Hematopoietic multipotent progenitor cell (in vitro differentiated cells): ENCODE measurements at places on chromosomes 3 and 15.

DNA sequence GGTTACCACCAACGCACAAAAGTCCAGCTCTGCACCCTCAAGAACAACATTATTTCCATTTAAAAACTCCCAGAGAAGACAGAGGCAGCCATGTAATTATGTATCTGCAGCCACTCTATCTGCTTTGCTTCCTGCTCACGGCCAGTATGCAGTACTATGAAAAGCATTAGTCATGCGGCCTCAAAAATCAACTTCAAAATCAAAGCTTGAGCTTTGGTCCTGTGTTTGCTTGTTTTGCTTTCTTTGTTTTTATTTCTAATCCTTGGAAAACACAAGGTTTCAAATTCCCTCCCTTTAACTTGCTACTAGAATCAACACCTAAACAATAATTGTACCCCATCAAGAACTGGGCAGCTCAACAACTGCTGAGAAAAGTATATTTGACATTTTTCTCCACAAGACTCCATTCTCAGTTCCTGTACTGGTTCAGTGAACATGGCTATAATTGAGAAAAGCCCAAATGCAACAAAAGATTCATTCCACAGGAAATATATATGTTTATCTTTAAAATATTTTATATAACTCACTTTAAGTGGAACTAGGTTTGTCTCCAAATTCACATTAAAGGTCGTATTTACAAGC, 37.6 kb downstream of the GBE1 start:
- DNase-seq, result no peak

- no peak for DNase-seq
Observed at GRCh38 chr15:95869920-95870319, 460.6 kb upstream of the NR2F2 start.

DNA sequence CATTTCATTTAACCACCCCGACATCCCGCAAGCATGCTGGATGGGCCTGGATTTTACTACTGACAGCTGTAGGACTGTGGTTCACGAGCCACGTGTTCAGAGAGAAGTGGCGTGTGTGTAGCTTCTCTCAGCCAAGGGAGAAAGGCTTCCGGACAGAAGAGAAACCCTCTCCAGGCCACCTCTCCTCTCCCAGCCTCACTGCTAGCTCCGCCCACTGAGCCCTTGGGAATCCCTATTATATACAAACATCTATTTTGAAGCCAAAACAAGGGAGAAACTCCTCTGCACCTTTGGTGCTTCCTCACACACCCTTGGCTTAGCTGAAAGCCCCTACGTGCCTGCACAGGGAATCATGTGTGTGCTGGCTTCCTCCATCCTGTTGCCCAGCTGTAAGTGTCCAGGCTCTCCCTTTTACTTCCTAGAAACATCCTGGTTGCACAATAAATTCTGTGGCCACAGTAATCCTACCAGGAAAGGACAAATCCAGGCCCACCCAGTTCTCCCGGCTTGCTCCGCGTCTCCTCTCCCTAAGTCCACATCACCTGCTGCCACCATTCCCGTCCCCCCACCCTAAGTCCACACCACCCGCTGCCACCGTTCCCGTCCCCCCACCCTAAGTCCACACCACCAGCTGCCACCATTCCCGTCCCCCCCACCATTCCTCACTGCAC, 30.5 kb downstream of the PCSK6 start:
- no peak for DNase-seq

- peak; percentile 72 for DNase-seq
Observed at GRCh38 chr3:71681224-71681668, 44.0 kb downstream of the EIF4E3 start.

DNA sequence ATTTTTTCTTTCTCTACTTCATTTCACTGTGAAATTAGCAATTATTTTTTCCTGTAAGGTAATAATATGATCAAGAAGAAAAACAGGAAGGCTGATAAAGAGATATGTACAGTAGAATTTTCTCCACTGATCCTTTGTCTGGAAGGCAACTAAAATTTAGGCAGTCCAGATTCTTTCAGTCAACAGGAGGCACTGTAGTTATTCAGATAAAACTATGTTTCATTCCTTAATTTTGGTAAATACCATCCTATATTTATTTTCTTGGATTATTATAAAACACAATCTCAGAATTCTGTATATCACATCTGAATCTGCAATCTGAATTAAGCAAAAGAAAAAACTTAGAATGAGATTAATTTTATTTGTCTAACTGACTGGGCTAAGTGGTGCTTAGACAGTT, 343.2 kb downstream of the LSAMP start:
- no peak for DNase-seq

- DNase-seq, result peak; percentile 43
Observed at GRCh38 chr15:73081321-73081958, 29.2 kb downstream of the NEO1 start.

GRCh38 chr3:127108796-127109195, 84.1 kb upstream of the PRR23E start:
- no peak for DNase-seq

GRCh38 chr15:42110367-42110766, 16.0 kb upstream of the PLA2G4D start:
- DNase-seq, result no peak

GRCh38 chr3:36695769-36696137, 68.6 kb downstream of the DCLK3 start:
- DNase-seq, result no peak
